T-helper 2 cell treated with Interferon-gamma antibody and Interleukin-4, amounts not matched to agents 100 ng/mL and 5 ng/mL, for 36 hours (primary cell): ENCODE measurements at places on chromosomes 2 and 18. TPM values are rescaled to one million over a fixed set of nuclear protein-coding genes. Genes with fewer than 3 reads are reported as not detected.

The FNDC4 gene
- total RNA-seq, result not detected in 2 replicates

The C2orf78 gene
- not detected in 2 replicates for total RNA-seq

The REG1B gene
- total RNA-seq, result not detected in 2 replicates

The DOK1 gene
- 50.4 and 52.5 TPM in 2 replicates for total RNA-seq

The DYSF gene
- total RNA-seq, result not detected in 2 replicates

The FMNL2 gene
- total RNA-seq, result 1.2 and 1.5 TPM in 2 replicates

The CHRNG gene
- not detected in 2 replicates for total RNA-seq

The ACOXL gene
- total RNA-seq, result 2.5 and 2.8 TPM in 2 replicates

The ALKAL2 gene
- total RNA-seq, result 0.80 and 2.1 TPM in 2 replicates

The DUSP2 gene
- 24.9 and 25.7 TPM in 2 replicates for total RNA-seq

The RFX8 gene
- 4.4 and 6.6 TPM in 2 replicates for total RNA-seq

The ALPG gene
- not detected in 2 replicates for total RNA-seq

The HNMT gene
- not detected in 2 replicates for total RNA-seq

The COL4A4 gene
- total RNA-seq, result 0.07 and 0.11 TPM in 2 replicates

The AGXT gene
- total RNA-seq, result not detected in 2 replicates

The C1GALT1C1L gene
- 0.14 and 0.25 TPM in 2 replicates for total RNA-seq

The CREG2 gene
- total RNA-seq, result 0.14 and 0.45 TPM in 2 replicates

The RTP5 gene
- 0.07 and 0.09 TPM in 2 replicates for total RNA-seq

The ARHGEF4 gene
- 0.41 TPM in 1 of 2 replicates, not detected in the other for total RNA-seq

The CTDP1 gene
- total RNA-seq, result 29.0 and 29.1 TPM in 2 replicates
